SJSA1 (cell line): ENCODE measurements at places on chromosomes 3 and 15. TPM values are rescaled to one million over a fixed set of nuclear protein-coding genes. Genes with fewer than 3 reads are reported as not detected.

CCDC80 gene
- 58.4 and 74.8 TPM in 2 replicates for total RNA-seq

UBA3 gene
- total RNA-seq, result 63.6 and 76.4 TPM in 2 replicates

DNA sequence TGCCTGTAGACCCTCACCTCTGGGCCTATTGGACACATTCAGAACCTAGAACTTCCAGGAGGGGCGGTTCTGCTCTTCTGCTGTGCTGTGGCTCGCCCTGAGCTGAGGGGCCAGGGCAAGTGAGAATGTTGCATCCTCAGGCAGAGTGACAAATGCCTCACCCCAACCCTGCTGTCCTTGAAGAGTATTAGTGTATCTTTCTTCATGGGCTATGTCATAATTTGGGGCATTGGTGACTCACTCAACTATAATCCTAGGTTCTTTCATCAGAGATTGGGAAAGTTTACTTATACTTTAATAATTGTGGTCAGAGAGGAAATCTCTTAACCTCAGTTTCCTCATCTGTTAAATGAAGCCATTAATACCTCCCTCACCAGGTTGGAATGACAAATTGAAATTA is 143.8 kb downstream of the SV2B start:
- H3K4me3 ChIP-seq, result no peak overlapping the region
- H3K4me1 ChIP-seq, result no peaks in the 10 kb centered on the region
- H3K36me3 ChIP-seq, result no peaks in the 10 kb centered on the region
- H3K27me3 ChIP-seq, result peaks cover 6% of the 10 kb centered on the region; the same call in 1 of the 2 replicates

GRCh38 chr3:9008550-9009255 is 45.4 kb upstream of the RAD18 start:
- no peak overlapping the region for H3K4me3 ChIP-seq
- no peak for DNase-seq
- no peaks in the 10 kb centered on the region for H3K27me3 ChIP-seq
- no peak overlapping the region for H3K27ac ChIP-seq

- no peak for DNase-seq
- H3K4me3 ChIP-seq, result no peak overlapping the region
- H3K4me1 ChIP-seq, result peaks cover 5% of the 10 kb centered on the region; the same call in 1 of the 2 replicates
- no peak overlapping the region for H3K27ac ChIP-seq
- H3K36me3 ChIP-seq, result no peaks in the 10 kb centered on the region
These were observed 294.4 kb upstream of the TPM1 start for GRCh38 chr15:62748196-62748595.
